ENCODE measurements at places on chromosomes 16 and 17.
A peak's percentile ranks its signal among the peaks of the same experiment; 100 is the strongest.

GRCh38 chr17:41140360-41141131 is at the start of gene KRTAP4-6:
Gene KRTAP4-6 (minus strand): TSS chr17:41140544. CDS start chr17:41140487, 57 bp downstream.
- DNase-seq: peak; percentile 21

DNA sequence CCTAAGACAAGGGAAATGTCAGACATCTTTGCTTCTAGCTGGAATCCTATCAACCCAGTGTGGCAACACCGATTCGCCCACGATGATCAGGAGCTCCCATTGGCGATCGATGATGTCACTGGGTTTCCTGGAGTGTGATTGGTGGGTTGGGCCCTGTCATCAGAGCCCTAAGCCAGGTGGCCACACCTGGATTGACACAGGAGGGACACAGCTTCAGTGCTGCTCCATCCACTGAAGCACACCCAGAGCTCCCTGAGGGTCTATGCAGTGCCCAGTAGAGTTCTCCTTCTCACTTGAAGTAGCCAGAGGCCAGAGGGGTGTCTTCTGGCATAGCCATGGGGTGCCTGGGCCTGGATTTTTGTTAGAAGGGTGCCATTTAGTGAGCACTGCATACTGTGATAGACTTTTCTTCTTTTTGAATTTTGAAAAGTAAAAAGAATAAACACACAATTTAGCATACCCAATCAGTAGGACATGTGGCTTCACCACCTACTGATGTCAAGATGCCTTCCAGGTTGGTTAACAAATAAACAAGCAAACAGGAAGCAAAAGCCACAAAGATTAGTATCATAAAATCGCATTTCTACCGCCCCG is 77.6 kb downstream of the CMIP start:
- DNase-seq: no peak

DNA sequence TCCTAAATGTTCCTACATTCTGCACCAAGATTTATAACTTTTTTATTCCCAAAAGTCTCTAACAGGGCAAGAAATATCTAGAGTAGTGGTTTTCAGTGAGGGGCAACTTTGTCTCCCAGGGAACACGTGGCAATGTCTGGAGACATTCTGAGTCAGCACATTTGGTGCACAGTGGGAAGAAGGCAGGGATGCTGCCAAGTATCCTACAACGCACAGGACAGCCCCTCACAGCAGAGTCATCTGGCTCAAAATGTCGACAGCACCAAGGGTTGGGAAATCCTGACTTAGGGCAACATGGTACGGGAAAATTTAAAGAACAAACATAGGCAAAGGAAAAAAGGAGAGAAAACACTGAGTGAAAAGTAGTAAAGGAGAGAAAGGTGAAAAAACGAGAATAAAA is 61.8 kb downstream of the SMG6 start:
- DNase-seq: no peak

GRCh38 chr16:1533443-1533951 is at the start of gene TMEM204:
Gene TMEM204 (plus strand): TSS chr16:1533666. CDS start chr16:1534276, 610 bp downstream.
- DNase-seq: peak; percentile 22

DNA sequence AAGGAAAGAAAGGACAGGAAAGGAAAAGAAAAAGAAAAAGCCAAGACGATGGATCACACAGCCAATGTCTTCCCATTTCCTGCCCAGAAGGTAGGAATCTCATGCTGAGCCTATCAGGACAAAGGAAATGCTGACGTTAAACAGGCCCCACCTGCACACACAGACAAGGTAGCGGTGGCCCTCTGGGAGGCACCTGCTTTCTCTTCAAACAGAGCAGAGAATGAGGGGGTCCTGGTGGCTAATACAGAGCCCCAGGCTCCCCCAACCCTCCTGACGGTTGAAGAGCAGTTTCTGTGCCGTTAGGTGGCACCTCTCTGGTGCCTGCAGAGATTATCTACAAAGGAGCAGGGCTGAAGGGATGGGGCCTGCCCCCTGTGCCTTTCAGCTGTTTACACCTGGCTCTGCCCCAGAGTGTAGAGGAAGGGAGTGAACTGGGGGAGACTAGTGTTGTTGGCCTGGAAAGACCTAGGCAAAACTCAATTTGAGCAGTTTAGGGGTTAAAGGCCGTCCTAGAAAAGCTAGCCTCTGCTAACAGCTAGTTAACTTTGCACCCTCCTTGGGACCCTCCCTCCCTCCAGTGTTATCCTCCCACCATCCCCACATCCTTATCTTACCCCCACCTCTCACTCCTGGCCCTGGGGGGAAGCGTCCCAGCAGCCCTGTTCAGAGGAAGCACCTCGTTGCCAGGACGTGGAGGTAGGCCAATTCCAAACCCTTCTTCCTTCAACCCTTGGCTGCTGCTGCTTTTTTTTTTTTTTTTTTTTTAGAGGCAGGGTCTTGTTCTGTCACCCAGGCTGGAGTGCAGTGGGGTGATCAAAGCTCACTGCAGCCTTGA is 56.3 kb downstream of the ARHGAP27 start:
- no peak for DNase-seq

DNA sequence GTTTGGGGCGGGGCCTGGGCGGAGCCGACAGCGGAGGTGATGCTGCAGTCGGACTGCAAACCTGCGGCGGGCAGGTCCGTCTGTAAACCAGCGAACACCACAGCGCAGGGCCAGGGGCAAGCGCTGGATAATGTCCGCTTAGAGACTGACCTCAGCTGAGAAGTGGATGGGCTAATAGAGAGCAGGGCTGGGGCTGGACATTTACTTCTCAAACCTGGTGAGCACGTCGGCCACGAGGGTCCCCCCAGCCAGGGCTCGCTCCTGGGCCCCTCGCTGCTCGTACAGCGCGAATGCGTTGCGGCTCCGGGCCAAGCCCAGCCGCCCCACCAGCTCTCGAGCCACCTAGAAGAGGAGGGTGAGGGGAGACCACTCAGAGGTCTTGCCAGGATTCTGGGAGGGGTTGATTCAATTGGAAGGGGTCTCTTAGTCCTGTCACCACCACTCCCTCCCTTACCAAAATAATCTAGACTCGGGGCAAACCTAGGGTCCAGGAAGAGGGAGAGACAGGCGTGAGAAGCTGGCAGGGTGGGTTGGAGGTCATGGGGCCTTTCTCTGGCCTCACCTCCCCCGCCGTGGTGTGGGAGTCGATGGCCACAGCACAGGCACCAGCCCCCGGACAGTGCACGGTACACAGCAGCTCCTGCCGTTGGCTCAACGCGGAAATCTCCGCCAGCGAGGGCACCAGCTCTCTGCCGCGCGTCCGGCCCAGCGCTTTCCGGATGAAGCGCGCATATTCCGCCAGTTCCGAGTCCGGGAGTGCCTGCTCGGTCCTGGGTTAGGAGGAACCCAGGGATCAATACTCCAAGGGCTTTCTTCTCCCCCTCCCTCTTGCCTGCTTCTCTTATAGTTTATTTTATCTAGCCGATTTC is 5.8 kb downstream of the PLEKHH3 start:
- no peak for DNase-seq

DNA sequence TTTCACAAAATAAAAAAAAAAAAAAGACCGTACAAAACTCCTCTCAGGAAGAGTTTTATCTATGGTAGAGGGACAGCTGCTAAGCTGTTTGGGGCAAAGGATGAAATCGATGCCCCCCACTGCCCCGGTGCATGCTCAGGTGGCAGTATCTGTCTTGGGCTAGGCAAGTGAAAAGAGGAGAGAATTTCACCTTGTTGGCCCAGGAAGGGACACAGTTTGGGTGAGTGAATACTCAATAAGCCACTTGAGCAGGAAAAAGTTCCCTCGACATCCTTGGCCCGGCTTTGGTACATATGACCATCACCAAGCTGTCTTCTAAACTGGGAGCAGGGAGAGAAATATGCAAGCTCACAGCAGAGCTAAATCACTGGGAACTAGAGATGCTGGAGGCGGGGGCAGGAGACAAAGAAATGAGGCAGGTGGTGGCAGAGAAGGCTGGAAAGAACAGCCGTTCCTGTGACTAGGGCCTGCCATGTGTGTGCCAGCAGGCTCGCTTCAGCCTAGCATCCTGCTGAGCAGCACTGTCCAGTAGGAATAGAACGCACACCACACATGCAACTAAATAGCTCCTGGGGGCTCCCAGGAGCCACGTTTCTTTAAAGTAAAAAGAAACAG is 8.2 kb upstream of the EIF1 start:
- no peak for DNase-seq

GRCh38 chr17:78676412-78677302 is 99.5 kb upstream of the DNAH17 start:
- DNase-seq: no peak

GRCh38 chr17:5045496-5045895 is 10.3 kb upstream of the SLC52A1 start:
- no peak for DNase-seq

DNA sequence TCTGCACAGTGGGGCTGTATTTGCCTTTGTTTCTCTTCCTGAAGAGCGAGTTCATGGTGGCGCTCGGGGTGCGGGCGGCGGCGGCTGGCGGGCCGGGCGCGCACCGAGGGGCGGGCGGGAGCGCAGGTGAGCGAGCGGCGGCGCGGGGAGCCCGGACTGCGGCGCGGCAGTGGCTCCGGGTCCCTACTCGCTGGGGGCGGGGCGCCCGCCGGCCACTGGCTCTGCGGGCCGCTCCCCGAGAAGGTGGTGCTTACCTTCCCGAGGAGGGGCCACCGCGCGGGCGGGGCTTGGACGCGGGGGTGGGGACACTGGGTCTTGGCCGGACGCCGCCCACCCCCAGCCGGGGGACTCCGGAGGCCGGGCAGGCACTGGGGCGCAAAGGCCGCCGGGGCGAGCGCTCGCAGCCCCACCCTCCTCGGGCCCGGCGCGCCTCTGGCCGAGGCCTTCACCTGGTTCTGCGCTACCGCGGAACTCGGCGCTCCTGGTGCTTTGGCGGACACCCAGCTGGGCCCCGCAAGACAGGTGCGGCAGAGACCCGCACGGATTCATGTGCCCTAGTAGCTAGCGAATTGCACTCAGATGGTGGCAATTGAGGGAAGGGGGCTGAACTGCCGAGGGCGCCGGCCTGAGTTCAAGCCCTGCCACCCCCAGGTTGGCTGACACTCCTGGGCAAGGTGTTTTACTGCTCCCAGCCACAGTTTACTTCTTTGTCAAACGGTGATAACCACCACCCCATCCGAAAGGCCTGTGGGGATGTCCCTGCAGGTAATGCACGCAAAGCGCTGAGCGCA is at the start of gene PPL:
TSS of gene PPL (minus strand) at position 158 of the 791 bp plus-strand sequence. CDS start at position 55, 103 bp downstream.
- DNase-seq: no peak

Data from amniotic stem cell (primary cell).